ENCODE measurements at places on chromosomes 2 and 18.
A peak's percentile ranks its signal among the peaks of the same experiment; 100 is the strongest.

- DNase-seq = no peak
Measured at GRCh38 chr2:239466061-239466754, 65.4 kb upstream of the HDAC4 start.

DNA sequence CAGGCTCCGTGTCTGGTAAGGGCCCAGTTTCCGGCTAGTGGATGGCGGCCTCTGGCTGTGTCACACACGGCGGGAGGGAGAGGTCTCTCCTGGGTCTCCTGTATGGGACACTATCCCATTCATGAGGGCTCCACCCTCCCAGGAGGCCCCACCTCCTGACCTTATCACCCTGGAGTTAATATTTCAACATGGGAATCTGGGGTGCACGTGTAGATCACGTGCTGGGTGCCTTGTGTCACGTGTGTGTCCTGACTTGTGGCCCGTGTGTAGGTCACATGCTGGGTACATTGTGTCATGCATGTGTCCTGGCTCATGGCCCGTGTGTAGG lies 9.9 kb downstream of the NEU4 start:
- DNase-seq = no peak

DNA sequence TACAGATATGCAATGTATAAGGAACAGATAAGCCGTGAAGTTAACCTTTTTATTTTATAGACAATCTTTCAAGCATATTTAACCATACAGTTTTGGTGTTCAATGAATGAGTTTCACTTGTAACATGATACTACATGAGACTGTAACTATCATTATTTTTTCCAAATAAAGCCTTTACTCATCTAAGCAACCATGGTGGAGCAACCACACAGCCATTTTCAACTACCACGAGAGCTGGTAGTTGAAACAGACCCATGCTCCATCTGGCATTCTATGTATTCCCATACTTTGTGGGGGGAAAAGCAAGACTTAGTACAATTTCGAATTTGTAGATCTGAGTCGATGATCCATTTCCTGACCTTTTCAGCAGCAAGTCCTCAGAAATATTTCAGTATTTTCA lies 159.3 kb upstream of the RND3 start:
- no peak for DNase-seq

DNA sequence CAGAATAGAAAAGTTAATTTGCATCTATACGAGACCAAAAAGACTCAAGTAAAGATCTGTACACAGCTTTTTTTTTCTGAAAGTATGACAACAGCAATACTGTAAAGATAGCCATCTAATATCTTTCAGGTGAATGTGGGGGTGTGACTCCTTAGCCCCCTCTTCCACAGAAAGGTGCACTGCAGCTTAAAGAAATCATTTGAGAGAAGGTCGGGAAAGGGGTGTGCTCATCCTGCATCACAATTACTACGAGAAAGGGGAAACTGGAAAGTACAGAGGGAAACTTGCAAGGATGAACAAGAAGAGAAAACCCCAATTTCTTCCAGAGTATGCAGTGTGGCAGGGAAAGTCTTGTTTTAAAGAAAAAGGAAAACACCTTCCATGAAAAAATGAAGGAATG lies 255.6 kb downstream of the CCDC178 start:
- DNase-seq = peak; percentile 12

GRCh38 chr2:46381263-46381849 lies 84.1 kb downstream of the EPAS1 start:
- DNase-seq = no peak

DNA sequence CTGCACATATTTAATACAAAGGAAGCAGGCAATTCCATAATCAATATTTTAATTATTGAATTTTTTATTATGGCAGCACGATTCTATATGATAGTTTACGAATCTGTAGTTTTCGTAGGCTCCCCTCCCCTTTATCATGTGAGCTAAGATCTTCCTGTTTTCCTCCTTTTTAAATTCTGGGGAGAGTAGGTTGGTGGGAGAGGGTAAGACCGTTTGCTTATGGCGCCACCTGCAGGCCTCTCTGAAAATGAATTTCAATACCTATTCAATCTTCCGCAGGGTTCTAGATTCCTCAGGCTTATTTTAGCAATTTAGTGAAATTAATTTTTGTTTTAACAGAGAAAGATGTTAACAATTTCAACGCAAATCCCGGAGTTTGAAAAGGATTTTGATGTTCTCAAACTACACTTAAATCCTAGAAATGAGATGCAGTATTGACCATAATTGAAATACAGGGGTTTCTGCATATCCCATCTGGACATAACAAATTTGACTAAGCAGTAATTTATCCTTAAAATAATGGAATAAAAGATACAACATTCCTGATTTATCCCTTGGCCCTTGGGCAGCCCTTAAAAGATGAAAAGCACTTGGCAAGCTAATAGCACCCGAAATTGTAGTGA lies 12.8 kb upstream of the GBX2 start:
- peak; percentile 78 for DNase-seq

DNA sequence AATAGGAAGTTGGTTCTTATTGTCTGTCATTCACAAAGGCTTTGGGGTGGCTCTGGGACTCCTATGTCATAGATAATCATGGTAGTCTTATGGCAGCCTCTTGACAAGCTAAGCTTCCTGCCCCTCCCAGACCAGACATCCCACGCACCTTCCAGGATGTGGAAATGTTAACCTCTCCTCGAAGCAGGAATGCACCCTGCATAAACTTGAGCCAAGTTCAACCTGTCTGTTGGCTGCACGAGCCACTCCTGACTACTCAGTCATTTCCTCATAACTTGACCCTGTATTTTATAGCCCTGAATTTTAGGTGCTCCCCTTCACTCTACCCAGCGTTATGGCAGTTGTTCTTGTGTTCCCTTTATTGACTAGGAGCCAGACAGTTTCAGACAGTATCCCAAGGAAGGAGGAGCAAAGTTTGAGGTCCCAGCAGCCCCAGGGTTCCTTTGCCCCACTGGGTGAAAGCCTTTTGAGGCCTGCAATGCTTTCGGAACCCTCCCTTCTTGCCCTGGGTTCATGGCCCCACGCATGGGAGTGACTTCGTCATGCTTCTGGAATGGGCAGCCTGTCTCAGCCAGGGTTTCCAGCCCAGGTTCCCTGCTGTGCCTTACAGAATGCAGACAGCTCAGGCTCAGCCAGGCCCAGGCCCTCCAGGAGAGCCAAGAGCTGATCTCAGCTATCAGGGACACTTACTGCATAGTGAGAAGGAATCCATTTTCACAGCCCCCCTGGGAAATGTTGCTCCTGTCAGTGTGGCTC lies 15.6 kb upstream of the INO80C start:
- peak; percentile 54 for DNase-seq

- no peak for DNase-seq
Measured at GRCh38 chr2:10166676-10167292, 44.2 kb downstream of the RRM2 start.

GRCh38 chr2:144390424-144391020 lies 129.4 kb downstream of the ZEB2 start:
- no peak for DNase-seq

DNA sequence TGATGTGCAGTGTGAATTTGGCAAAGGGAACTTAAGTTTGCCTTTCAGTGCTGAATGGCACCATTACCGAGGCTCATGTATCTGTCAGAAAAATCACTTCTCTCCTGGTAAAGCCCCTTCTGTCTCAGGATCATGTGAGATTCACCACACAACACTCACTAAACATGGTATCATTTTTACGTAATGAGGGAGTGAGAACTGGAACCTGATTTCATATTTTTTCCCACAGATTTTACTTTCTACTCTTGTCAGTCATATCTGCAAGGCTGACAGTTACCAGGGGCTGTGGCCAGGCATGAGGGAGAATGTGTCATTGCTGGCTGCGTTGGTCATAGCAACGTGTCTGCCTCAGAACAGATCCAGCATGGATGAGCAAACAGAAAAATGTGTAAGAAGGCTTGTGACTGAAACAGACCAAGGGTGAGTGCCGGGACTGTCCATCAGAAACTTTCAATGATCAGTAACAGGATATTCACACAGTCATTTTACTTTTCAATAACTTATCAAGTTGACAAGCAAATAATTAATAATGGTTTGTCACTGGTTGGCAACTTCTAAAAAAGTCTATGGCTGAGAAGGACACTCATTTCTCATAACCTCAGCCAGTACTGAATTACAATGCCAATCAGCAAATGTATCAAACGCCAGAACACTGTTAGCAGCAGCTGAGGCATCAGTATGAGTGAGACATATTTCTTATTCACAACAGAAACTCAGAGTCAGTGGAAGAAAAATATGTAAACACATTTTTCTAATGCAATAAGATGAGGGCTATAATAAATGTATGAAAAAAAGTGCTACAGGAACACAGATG lies 100.5 kb downstream of the CDC42EP3 start:
- DNase-seq = no peak

DNA sequence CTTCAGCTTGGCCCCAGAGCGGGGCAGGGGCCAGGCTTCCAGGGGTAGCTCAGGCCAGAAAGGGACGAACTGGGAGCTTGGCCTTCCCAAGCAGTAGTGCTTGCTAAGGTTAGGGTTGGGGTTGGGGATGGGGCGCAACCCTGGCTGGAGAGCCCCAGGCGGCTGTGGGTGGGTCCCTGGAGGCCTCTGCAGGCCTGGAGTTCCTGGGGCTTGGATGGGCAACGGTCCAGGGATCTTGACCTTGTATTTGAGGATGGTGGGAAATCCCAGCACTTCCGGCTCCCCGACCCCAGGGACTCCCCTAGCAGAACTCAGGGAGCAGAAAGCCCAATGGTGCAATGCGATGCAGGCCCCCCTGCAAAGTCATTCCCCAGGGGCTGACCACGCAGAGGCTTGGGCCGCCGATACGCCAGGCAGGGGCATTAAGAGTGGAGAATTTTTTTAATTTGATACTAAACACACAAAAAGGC lies 12.6 kb upstream of the MLPH start:
- no peak for DNase-seq
